ENCODE measurements at places on chromosomes 4 and X.

GRCh38 chr4:13464543-13464942 lies 19.6 kb downstream of the RAB28 start:
- DNase-seq, result no peak

- DNase-seq, result no peak
These were observed 43.3 kb downstream of the HELT start for GRCh38 chr4:185061610-185062009.

DNA sequence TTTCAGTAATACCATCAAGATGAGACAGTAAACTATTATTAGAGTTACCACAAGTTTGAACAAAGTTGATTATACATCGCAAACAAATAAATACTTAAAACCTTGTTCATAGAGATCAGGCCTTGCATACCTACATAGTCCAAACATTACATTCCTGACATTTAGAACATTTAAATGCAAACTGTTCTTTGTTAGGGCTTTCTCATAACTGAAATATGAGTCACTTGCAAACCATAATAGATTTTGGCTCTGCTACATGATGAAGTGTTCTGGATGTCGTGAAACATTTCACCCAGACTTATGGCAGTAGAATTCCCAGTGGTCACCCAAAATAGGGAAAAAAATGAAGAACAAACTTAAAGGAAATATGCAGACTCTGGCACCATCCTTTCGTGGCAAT lies 75.0 kb downstream of the FAT4 start:
- DNase-seq, result no peak

GRCh38 chr4:128275346-128275745 lies 12.3 kb downstream of the PGRMC2 start:
- no peak for DNase-seq

- no peak for DNase-seq
These were observed 155.3 kb downstream of the SPCS3 start for GRCh38 chr4:176475067-176475466.

DNA sequence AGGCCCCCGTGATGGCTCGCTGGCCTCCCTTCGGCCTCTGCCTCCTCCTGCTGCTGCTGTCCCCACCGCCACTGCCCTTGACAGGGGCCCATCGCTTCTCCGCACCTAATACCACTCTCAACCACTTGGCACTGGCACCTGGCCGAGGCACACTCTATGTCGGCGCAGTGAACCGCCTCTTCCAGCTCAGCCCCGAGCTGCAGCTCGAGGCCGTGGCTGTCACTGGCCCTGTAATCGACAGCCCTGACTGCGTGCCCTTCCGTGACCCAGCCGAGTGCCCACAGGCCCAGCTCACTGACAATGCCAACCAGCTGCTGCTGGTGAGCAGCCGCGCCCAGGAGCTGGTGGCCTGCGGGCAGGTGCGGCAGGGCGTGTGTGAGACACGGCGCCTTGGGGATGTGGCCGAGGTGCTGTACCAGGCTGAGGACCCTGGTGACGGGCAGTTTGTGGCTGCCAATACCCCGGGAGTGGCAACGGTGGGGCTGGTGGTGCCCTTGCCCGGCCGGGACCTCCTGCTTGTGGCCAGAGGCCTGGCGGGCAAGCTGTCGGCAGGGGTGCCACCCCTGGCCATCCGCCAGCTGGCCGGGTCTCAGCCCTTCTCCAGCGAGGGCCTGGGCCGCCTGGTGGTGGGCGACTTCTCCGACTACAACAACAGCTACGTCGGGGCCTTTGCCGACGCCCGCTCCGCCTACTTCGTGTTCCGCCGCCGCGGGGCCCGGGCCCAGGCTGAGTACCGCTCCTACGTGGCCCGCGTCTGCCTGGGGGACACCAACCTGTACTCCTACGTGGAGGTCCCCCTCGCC lies 3.0 kb downstream of the PLXNB3 start:
- no peak for DNase-seq

GRCh38 chr4:177131736-177132135 lies 177.9 kb upstream of the NEIL3 start:
- no peak for DNase-seq

GRCh38 chr4:39636531-39637184 lies 2.0 kb downstream of the SMIM14 start:
- DNase-seq, result peak; percentile 12

DNA sequence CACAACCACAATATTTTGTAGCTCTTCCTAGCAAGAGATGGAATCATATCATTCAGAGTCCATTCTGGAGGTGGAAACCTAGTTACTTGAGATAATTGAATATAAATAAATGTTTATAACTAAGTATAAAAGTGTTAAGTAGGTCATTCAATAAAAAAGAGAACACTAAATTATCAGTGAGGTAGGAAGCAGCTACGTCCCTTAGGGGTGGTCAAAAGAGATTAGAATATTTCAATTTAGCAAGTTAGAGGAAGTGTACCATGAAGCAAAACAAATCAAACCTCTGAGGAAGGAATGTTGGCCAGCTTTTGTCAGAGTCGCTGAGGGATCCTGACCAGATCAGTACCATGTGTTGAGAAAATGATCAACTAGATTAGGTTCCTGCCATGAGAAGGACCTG lies 38.0 kb downstream of the GK2 start:
- no peak for DNase-seq

- DNase-seq, result no peak
These were observed 201.3 kb downstream of the RBM46 start for GRCh38 chr4:154982187-154983047.

DNA sequence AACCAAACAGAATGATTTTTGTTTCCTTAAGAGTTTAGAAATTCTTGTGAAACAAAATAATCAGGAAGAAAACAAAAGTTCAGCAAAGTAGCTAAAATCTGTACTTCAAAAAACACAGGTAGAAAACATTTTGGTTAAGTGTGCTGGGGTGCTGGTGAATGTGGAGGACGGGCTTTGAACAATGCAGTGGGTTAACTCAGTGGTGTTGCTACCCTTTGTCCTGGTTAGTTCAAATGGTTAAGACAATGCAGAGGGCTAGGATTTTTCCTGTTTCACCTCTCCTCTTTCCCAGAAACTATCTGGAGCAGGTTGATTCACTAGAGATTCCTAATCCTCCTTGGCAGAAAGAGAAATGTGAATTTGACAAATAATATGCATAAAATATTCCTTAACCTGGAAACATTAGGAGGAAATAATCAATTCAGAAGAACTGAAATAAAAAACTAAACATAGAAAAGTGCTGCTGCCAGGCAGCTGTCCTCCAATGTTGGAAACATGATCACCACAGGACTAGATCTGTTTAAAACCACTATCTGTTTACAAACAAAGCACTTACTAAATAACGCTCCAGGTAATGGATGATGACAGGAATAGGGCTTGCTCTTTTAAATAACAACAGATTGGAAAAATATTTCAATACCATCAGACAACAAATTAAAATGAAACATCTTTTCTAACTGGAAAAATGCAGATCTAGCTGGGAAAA lies 148.9 kb downstream of the MAML3 start:
- no peak for DNase-seq

- DNase-seq, result no peak
These were observed 6.8 kb downstream of the PLP2 start for GRCh38 chrX:49178537-49178936.

GRCh38 chr4:113564493-113564892 lies 197.0 kb downstream of the CAMK2D start:
- no peak for DNase-seq

- no peak for DNase-seq
These were observed 56.3 kb downstream of the CCDC149 start for GRCh38 chr4:24856586-24856985.

GRCh38 chr4:156251373-156252065 lies 297.9 kb upstream of the CTSO start:
- no peak for DNase-seq

- DNase-seq, result no peak
These were observed 10.1 kb upstream of the SASH3 start for GRCh38 chrX:129769467-129770154.

DNA sequence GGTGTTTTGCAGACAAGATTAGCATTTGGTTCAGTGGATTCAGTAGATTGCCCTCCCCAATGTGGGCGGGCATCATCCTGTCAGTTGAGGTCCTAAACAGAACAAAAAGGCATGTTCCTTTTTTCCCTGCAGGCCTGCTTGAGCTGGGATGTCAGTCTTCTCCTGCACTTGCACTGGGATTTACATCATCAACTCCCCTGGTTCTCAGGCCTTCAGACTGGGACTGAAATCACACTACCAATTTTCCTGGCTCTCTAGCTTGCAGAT lies 278.9 kb upstream of the FTHL17 start:
- no peak for DNase-seq

GRCh38 chrX:3994315-3994714 lies 280.9 kb upstream of the PRKX start:
- no peak for DNase-seq

DNA sequence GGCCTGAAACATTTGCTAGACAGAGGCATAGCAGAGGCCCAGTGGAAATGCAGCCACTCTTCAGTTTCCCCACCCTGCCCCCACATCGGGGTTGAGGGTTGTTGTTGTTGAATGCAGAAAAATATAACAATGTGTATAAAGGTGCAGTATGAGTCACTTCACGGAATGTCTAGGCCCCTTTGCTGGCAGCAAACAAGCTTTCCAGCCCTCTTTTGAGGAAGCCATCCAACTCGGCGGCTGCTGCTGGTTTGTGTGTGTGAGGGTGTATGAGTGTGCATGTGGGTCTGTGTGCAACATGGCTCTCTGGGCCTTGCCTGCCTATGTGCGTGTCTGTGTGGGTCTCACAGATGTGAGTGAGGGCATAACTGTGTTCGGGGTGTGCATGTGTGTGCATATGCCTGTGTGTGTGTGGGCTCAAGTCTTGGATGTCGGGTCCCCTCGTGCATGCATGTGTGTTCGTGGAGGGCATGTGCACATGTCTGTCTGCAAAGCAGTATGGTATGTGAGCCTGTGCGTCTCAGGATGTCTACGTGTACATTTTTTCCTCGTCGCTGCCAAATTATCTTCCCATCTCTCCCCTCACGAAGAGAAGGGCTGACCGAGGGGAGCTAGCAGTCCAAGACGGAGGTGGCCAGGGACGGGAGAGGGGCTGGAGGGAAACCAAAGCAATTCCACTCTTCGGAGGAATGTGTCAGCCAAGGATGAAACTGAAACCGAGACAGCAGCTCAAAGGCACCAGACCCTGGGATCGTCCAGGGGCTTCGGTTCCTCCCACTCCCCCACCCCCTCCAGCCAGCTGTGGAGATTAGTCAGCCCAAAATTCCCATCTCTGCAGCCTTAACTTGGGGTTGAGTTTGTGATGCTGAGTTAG lies 8.4 kb upstream of the ELF4 start:
- no peak for DNase-seq

DNA sequence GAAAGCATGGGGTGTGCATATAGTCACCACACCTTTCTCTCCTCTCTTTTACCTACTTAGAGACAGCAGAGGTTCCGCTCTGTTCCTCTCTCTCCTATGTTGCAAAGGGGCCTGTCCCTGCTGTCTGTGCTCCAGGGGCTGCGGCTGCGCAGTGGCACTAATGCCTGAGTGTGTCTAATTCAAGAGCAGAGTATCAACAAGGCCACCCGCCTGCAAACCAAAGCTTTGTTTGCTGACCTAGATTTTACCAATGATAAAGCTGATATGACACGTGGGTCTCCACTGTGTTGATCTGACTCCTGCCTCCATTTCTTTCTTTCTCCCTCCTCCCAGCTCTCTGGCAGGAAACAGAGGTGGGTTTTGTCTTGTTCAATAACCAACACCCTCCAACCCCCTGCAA lies 74.9 kb downstream of the NSG1 start:
- peak; percentile 1 for DNase-seq

DNA sequence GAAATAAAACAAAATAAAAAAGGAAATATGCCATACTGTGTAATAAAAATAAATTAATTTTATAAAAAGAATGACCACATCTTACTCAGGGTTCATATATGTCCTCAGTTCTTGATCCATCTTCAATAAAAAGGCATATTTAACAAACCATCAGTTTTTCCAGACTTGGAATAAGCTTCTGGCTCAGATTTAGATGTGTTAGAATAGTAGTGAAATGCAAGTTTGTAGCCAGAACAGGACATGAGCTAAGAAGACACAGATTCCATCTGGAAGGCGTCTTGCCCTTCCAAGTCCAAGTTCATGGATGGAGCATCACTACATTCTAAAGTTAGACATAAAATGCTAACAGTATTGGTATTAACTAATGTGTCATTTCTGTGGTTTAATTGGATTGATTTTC lies 10.3 kb upstream of the LSM6 start:
- DNase-seq, result no peak

DNA sequence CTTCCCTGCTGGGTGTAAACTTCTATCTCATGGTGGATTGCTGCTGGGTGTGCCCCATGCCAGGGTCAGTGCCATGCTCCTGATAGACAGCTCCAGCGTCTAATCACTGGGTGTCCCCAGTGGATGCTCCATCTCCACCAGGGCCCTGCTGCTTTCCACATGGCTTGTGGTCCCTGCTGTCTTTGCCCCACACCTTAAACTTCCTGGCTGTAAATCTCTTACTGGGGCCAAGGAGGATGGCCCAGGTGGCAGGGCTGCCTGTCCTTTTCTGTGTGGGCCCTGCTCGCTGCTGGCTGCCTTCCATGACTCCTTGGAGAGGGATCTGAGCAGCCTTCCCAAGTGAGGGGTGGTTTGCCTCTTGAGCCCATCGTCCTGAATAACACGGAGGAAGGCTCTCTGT lies 51.8 kb downstream of the RGS12 start:
- no peak for DNase-seq

- DNase-seq, result no peak
These were observed 88.6 kb upstream of the PTCHD1 start for GRCh38 chrX:23246001-23246400.

- DNase-seq, result no peak
These were observed 21.3 kb downstream of the MAEA start for GRCh38 chr4:1310796-1311631.

DNA sequence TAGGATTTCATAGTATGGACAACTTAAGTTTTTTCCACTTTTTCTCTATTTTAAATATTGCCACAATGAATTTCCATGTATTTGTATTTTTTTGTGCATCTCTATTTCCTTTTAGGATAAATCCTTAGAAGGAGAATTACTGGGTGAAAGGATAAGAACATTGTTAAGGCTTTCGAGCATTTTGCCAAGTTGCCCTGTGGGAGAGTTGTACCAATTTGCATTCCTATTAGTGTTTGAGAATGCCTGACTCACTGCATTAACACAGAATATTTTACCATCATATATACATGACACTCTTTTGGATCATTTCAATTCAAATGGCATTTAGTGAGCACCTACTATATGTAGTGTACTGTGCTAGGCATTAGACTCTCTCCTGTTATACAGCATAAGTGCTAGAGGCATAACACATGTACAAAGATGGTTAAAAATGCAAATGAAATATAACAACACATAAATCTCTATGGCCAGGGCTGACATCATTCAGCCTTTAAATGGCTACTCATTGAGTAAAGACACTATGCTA lies 57.0 kb downstream of the PLAC1 start:
- no peak for DNase-seq

DNA sequence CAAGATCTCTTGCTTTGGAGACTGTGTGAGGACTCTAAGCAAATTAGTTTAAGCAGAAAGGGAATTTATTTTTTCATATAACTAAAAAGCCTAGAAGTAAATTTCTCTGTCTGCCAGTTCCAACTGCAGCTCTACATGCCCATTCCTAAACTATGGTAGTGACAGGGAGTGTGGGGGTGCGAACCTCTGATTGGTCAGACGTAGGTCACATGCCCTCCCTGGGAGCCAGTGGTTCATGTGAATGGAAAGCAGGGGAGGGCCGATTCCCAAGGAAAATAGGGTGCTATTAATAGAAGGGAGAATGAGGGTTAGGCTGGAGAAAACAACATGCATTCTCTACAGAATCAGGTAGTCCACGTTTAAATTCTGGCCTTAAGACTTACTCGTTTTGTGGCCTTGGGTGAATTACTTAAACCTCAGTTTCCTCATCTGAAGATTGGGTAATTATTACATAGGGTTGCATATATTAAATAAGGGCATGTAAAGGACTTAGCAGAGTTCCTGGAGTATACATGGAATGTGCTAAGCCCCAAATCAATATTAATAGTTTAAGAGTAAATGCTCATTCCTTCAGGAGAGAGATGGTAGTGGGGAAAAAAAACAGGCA lies 7.2 kb downstream of the RAB33B start:
- DNase-seq, result no peak
